ENCODE measurements at places on chromosomes 2 and 18.

DNA sequence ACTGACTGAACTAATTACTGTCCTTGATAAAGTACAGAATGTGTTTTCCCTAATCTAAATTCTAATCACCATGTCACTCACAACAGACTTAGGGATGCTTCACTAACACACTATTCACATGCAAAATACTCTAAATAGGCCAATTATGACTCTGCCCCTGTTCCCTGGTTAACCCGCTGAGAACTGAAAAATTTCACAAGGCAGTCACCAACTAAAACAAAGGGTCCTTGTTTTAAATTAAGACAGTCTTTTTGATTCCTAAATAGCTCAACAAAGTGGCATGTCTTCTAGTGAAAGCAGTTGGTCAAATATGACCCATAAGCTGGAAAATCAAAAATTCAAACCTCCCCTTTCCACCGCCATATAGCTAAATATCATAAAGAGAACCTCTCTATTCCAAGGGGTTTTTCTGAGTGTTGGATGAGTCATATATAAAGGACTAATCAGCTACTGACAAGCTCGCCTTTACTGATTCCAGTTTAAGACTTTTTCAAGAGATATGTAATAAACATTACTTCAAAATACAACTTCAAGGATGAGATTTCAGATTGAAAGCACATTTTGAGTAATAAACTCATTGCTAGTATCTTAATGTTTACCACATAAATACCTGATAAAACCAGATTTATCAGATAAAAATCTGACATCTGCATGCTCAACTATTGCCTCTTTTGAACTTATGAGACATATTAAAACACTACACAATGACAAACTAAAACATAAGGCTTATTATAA is 235.8 kb downstream of the TCF4 start:
- no peak for DNase-seq

- DNase-seq, result no peak
Measured at GRCh38 chr2:128769457-128770142, 450.9 kb upstream of the HS6ST1 start.

DNA sequence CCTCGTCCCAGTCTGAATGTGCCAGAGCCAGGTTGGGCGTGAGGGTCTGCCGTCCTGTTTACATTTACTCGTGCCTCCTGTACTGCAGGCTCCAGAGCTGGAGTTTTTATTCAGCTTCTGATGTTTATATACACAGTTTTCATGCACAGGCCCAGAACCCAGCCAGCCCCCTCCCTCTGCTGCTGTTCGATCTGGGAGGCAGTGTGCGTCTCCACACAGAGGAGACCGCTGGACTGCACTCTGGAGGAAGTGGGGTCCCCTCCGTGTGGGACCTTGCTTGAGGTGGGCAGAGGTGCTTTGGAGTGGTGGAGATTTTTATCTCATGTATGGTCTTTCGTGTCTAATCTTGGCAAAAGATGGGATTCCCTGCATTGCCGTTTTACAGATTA is 90.6 kb downstream of the GLI2 start:
- DNase-seq, result no peak

DNA sequence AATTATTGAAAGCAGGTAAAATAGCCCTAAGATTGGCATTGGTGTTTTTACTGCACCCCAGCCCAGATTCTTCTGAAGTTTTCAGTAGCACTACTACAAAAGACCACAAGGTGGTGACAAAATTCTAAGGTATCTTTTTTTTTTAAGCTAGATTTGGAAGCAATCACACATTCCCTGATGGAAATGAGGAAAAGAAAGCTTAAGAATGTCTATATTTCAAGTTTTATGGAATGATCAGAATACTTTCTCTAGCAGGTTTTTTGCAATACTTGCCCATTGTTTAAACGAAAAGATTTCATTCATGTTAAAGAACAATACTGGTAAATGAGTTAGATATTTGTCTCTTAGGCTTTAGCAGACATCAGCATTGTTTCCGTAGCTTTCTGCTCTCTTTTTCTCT is 32.1 kb upstream of the ZNF638 start:
- DNase-seq, result no peak

DNA sequence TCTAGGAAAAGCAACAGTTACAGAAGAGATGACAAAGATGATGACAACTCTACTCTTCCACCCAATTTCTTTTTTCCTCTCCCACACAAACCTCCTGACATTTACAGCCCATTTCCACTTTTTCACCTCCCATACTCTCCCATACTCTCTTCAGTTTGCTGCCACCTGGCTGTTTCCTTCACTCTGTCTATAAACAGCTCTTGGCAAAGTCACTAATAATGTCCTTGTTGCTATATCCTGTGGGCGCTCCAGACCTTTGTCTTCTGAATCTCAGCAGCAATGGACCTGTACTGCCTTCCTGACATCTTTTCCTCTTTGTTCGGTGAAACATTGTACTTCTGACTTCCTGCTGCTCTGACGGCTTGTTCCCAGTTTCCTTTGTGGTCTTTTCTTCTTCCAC is 60.7 kb upstream of the CAVIN2 start:
- DNase-seq, result no peak

DNA sequence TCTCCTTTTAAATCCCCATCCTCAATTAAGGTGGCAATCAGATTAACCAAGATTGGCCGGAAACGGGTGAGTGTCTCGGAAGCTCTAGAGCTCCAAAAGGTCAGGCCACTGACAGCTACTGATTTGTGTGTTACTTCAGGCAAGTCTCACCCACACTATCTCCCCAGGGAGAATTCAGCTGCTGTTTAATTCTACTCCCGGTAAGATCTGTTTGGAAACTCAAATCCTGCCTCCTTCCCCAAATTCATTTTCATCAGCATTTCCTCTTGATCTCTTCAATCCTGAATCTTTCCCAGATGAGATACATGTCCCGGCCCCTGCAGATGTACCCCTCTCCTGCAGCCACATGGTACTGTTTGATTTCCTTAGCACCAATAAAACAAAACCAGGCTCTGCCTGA is 34.9 kb downstream of the EFR3B start:
- DNase-seq, result no peak

- DNase-seq, result no peak
Measured at GRCh38 chr2:191522478-191523120, 155.3 kb upstream of the NABP1 start.

- no peak for DNase-seq
Measured at GRCh38 chr2:119598596-119599263, 54.5 kb downstream of the CFAP221 start.

DNA sequence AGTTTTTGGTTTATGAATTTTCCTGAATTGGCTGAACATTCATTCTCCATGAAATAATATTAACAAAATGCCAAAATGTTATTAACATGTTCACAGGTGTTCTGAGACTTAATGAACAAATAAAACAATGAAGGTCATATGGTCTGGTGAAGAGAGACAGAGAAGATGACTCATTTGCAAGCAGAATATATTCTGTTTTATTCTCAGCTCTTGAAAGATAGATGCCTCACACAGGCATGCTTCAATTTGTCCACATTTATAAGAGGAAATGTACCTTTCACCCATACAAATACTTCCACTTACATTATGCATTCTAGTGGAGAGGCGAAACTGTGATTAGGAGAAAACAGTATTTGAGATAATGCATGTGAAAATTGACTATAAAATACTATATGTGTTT is 75.4 kb upstream of the PGAP1 start:
- DNase-seq, result no peak

DNA sequence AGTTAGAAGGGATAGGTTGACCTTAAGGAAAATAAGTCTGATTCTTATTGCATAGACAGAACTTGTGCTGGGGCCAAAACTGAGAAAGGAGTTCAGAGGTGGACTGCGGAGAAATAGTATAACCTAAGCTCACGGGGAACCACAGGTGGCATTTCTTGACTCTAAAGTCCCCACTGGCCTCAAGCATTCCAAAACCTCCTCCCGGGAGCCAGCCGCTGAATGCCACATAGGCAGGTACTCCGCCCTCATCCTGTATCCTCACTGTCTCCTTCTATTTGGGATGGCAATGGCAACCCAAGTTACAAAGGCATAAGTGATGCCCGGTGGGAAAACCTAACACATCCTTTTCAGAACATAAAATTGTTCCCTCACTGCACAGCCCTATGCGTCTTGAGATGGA is 173.0 kb downstream of the SP3 start:
- DNase-seq, result no peak

DNA sequence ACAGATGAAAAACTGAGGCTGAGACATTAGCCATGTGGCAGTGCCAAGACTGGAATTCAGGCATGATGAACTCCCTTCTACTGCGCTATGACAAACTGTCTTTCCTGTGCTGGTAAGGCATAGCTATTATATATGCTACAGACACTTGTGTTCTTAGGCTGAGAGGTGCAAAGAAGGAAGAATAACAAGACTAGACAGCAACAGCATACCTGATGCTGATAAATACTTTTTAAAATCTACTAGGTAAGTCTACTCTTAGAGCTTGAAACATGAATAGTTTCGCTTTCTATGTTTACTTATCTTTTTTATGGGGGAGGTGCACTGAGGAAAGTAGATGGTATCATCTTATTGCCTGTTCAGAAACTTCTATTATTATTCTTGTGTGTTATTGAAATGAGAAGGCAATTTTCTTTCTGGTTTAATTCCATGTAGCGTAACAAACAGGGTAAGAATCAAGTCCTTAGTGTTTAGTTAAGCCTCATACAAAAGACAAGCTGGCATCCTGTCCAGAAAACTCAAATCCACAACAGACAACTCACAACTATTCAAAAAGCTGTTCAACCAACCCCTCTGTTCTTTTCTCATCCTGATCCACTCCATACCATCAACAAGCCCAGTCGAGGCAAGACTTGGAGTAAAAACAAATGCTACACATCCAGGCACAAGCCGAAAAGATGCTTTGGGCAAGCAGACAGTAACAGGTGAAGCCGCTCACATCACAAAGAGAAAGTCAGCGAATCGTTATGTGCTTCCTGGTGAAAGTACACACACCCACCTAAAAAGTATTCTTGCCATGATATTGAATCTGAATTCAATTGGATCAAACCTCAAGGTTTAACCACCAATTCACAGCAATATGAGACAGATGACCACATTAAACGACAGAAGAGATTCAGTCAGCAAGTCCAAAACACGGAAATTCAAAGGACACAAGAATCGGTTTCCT is 1.5 kb downstream of the TTC32 start:
- DNase-seq, result no peak

DNA sequence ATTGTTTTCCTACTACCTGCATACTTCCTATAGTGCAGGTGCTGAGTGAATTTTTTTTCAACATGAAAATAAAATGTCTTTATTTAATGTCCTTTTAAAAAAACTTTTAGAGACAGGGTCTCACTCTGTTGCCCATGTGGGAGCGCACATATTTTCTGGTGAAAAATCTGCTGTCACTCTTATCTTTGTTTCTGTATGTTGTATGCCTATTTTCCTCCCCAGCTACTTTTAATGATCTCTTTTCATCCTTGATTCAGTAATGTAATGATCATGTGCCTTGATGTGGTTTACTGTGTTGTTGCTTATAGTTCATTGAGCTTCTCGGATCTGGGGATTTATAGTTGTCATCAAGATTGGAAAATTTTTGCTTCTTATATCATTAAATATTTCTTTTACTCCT is 117.3 kb downstream of the ARL6IP6 start:
- DNase-seq, result no peak

DNA sequence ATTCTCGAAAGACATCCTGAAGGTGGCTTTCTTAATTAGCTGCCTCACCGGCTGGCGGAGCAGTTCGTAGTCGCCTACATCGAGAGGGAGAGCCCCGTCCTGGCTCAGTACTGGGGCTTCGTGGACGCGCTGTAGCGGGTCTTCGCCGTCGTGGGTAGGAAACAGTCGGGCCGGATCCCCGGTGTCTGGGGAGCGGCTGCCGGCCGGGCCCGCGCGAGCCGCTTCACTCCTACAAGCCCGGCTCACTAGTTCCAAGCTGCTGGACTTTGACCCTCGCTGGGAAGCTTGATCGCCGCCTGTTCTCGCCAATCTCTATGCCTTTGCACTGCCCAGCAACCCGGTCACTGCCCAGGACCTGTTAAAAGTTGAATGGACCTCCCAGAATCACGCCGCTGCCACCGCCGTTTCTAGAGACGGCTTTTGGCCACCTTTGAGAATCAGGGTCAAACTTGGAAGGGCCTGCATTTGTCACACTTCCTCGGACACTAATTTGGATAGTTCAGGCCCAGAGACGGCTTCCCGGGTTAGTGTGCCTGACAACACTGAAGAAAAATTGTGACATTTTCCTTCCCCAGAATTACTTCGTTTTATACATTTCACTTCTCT is 41.4 kb upstream of the AKAIN1 start:
- peak; percentile 60 for DNase-seq

GRCh38 chr2:60679036-60679780 is 76.9 kb upstream of the PAPOLG start:
- DNase-seq, result no peak

GRCh38 chr2:10241641-10242430 is 60.9 kb upstream of the HPCAL1 start:
- no peak for DNase-seq

GRCh38 chr18:22846088-22846683 is 86.9 kb upstream of the RBBP8 start:
- DNase-seq, result no peak

GRCh38 chr2:118609138-118609537 is 238.3 kb downstream of the EN1 start:
- DNase-seq, result no peak

- DNase-seq, result no peak
Measured at GRCh38 chr2:74632209-74632938, 15.8 kb downstream of the M1AP start.

- no peak for DNase-seq
Measured at GRCh38 chr2:227347117-227347516, 22.1 kb downstream of the MFF start.

- no peak for DNase-seq
Measured at GRCh38 chr2:38074764-38075506, 1.0 kb downstream of the CYP1B1 start.

- DNase-seq, result no peak
Measured at GRCh38 chr2:239593455-239593854, 192.6 kb upstream of the HDAC4 start.

GRCh38 chr2:199147216-199147615 is 310.5 kb downstream of the SATB2 start:
- DNase-seq, result no peak

GRCh38 chr2:238667008-238667407 is 180.9 kb upstream of the TWIST2 start:
- no peak for DNase-seq

- no peak for DNase-seq
Measured at GRCh38 chr2:110115291-110116032, at the start of gene MALL. Gene MALL, minus strand, starts transcription at chr2:110115822. Its CDS starts 30 bp downstream, at chr2:110115792.

- no peak for DNase-seq
Measured at GRCh38 chr2:938181-939005, 12.3 kb upstream of the SNTG2 start.

DNA sequence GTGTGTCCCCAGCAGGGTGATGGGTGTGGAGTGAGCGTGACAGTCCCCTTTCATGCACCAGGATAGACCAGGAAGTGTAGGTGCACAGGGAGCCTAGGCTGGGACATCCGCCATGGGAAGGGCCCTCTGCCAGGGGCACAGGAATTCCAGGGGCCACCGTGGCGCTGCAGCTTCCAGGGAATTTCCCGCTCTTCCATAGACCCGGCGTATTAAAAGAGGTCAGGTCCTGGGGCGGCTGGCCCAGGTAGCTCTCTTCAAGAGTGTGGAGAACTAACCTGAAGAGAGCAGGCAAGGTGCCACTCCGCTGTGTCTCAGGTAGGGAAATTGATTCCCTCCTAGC is 42.0 kb downstream of the ATP6V1C2 start:
- DNase-seq, result no peak

Measured in mesothelial cell of epicardium (in vitro differentiated cells).